NCI-H1105 treated with DMSO at 0.1 percent for 48 hours (cell line): ENCODE measurements at places on chromosomes 11 and 22.

- no peak for DNase-seq
Observed at GRCh38 chr22:39503630-39504029, 1.5 kb downstream of the MIEF1 start.

- DNase-seq = no peak
Observed at GRCh38 chr11:132289590-132290256, 919.3 kb downstream of the NTM start.

DNA sequence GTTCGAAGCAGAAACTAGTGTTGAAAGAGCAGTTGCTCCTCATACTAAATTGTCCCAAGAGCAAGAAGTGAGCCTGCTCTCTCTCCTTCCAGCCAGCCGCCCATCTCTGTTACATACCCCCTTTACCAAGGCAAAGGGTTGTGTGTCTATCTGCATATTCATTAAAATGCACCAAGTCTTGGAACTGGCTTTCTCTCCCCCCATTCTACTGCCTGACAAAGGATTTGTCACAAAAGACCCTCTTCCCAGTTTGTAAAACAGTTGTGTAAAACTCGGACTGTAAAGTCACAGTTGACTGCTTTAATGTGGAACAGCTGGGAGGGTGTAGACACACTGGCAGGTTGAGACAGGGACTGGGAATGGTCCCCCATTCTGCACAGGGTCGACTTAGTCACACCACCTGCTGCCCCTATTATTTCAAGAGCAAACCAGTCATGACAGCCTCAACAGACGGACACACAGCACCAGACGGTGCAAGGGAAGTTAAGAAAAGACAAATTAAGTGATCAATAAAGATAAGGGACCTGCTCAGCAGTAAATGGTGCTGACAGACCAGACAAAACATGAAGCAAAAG lies 60.0 kb upstream of the HTATIP2 start:
- DNase-seq = no peak

DNA sequence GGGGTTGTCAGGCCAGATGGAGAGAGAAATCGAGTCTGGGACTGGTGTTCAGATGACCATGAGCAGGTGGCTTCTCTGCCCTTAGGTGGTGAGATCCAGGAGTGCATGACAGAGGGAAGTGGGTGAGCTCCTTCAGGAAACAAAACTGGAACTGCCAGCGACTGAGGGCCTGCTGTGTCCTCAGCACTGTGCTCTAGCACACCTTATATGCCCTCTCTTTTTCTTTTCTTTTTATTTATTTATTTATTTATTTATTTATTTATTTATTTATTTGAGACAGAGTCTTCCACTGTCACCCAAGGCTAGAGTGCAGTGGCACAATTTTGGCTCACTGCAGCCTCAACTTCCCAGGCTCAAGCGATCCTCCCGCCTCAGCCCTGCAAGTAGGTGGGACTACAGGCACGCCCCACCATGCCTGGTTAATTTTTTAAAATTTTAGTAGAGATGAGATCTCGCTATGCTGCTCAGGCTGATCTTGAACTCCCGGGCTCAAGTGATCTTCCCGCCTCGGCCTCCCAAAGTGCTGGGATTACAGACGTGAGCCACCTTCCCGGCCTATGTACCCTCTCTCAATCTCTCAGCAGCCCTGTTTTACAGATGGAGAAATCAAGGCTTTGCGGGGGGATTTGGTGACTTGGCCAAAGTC lies 14.8 kb upstream of the RASD2 start:
- no peak for DNase-seq

DNA sequence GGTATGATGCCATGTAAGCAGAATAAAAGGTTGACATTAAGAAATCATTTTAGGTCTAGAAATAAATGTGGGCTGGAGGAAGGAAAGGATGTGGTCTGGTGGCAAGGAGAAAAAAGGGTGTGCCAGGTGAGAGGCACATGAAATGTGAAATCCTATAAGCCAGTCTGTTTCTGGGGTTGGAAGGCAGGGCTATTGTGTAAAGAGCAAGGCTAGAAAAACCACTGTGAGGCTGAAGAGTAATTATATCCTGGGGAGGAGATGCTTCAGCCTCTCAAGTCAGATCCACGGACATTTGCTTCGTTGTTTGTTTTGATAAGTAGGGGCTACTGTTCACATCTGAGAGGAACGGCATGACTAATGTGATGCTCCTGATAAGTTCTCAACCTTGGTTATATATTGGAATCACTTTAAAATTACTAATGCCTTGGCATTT lies 77.5 kb upstream of the CTSC start:
- peak; percentile 13 for DNase-seq

DNA sequence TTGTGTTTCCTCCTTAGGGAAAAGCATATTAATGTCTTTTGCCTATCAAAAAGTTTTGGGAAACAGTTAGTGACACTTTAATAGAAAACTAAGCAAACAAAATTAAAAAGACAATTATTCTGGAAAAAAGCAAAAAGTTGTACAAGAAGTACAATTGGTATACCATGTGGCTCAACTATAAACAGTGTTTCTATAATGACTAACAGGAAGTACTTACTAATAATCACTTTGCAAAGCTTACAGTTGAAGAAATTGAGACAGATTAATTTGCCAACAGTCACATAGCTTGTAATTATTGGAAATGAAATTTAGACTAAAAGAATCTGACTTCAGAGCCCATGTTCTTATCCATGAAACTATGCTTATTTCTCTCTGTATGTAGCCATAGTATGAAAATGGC lies 24.7 kb downstream of the PPME1 start:
- peak; percentile 80 for DNase-seq

DNA sequence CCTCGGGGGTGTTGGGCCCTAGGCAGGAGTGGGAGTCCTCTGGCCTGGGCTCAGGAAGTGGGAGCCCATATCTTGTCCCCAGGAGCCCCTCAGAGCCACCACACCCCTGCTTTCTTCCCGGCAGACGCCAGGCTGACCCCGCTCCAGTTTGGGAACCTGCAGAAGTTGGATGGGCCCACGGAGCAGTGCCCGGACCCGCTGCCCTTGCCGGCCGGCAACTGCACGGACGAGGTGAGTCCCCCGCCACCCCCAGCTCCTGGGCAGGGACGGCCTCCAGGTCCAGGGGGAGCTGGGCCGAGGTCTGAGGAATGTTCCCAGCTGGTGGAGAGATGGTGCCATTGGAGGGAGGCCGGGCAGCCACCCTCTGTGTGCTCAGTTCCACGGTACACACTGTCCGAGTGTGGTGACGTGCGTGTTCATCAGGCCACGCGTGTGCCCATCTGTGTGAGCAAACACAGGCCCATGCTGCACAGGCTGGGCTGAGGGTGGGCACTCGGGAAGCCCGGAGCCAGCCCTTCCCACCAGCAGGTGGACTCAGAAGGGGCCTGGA lies 4.8 kb downstream of the MUC5B start:
- no peak for DNase-seq

- DNase-seq = no peak
Observed at GRCh38 chr11:6545917-6546605, 49.0 kb downstream of the DNHD1 start.
